Activated CD8-positive, alpha-beta memory T cell treated with anti-CD3 and anti-CD28 coated beads, Interleukin-2, amount 50 U/mL, for 48 hours (primary cell): ENCODE measurements at places on chromosomes 4 and X.

DNA sequence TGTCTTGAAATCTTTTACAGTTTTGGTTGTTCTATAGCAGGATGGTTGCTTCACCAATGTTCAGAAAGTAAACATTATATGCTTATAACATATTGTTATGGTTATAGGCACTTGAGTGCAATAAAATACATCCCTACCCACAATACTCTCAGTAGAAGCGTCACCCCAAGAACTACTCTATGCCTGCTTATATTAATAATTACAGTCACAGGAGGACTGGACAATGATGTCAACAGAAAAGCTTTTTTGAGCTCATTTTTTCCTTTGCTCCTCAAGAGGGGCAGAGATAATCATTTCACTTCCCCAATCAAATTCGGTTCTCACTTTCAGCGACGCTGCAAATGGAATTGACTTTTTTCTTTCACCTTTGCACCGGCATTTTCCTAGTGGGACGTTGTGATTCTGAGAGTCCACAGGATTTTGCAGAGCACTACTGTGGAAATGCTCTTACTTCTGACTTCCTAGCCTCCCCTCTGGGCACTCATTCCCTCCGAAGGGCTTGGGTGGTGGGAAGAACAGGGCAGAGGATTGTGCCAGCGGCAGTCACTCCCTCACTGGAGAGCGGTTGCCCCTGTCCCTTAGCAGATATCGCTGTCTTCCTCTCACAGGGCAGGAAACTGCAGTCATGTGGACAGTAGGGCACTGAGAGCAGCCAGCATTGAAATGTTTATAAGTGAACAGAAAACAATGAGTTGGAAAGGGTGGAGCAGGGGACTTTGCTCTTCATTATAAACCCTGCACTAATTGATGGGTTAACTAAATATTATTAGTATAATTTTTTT lies 24.9 kb upstream of the SGMS2 start:
- DNase-seq: no peak

DNA sequence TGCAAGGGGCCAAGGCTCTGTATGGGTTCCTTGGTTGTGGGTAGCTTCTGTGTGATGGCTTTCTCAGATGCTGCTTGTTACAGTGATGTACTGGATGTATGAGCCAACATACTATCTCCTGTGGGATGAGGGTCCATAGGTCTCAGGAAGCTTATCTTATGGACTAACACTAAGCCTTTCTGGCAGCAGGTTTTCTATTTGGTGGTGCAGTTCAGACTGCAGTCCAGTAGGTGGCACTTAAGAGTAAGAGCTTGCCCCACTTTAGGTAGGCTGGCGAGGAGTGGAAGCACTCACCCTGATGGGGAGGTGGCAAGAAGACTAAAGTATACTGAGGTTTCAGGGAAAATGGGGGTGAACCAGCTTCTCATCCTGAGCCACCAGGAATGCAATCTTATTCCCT lies 306.7 kb upstream of the MAOA start:
- peak; percentile 47 for DNase-seq

- no peak for DNase-seq
Measured at GRCh38 chr4:69984030-69984443, 11.7 kb upstream of the STATH start.

- no peak for DNase-seq
Measured at GRCh38 chr4:139515531-139515958, 40.5 kb downstream of the SETD7 start.

- DNase-seq: no peak
Measured at GRCh38 chr4:10893395-10893794, 208.8 kb upstream of the CLNK start.

DNA sequence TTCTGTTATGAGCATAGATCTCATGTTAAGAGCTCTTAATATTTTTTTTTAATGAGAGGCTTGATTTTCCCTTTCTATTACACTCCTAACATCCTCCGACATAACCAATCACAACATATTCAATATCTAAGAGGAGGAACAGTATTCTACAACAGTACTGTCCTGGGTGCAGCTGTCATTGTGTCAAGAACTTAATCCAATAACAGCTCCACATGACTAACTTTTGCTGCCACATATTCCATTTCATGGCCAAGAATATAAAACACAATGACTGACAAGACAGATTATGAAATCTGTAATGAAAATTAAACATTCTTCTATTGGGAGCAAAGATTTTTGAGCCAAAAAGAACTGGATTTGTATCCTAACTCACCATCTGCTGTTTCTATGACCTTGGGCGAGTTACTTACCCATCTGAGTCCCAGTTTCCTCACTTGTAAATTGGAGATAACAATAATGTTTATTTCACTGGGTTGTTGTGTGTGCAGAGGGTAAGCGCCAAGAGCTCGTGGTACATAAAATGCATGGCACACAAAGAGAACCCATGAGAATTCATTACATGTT lies 405.6 kb downstream of the SPRY1 start:
- no peak for DNase-seq

DNA sequence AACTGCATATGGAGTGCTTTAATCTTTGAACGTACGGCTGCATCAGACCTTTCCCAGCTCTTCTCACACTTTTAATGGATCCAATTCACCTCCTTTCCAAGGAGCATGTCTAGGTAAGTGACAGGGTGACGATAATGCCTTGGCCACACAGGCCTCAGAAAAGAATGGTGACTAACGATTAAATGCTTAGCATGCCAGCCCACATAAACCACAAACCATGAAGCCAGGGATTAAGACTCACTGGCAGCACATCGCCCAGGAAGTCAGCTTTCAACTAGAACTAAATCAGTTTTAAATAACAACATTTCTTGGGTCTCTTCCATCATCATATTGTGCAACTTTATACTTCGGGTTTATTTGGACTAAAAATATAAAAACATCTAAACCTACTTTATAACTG lies 28.7 kb downstream of the INPP4B start:
- no peak for DNase-seq

DNA sequence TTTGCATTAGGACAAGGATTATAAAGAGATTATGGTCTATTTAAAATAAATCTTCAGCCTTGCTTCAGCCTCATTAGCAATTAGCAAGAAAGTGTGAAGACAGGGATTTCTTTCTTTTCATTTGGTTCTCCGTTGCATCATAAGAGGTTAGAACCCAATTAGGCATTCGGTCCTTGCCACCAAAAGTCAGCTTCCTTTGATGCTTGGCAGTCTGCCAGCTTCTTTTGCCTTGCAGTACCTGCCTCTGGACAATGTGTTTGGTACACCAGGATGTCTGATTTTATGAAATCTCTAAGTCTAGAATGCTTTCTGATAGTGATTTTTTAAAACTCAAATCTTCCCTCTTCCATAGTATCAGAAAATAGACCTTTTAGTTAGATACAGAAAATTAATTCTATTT lies 12.4 kb downstream of the SMIM20 start:
- DNase-seq: no peak

DNA sequence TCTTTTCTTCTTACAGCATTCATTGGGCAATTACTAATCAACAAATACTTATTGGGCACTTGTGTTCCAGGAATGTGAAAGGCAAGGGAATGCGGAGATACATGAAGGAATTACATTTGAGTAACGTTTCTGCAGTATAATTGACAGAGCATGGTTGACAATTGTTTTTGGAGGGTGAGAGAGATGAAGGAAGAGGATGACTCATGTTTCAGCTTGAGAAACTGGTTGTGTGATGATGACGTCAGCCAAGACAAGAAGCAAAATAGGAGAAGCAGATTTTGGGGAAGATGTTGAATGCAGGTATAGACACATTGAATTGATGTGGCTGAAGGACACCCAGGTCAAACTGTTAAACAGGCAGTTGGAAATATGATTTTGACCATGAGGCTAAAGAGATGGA lies 8.0 kb upstream of the CPEB2 start:
- DNase-seq: no peak

- DNase-seq: no peak
Measured at GRCh38 chr4:3251691-3252479, 2.9 kb downstream of the MSANTD1 start.

DNA sequence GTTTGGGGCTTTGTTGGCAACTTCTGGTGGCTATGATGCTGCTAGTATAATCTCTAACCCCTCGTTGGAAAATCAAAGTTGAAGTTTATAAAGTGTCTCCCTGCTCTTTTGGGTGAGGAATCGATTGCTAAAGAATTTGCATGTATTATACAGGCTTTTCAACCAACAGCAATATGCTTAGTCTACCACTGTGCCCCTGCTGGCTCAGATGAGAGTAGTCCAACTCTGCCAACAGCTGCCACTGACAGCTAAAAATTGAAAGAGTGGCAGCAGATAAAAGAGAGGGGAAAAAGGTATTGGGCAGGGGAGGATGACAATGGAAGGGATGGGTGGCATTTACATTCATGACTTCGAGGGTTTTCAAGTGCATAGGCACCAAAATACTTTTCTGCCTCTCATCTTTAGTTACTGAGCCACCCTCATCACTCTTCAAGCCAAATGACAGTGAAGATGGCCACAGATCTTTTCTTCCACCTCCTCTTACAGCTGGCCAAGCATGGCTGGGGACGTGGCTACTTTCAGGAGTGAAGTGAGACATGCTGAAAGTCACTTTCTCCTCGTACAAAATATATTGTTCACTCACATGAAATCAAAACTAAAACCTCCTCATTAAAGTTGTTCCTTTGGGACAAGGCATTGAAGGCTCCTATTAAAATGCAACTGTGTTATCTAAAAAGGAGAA lies 2.7 kb upstream of the GRIA3 start:
- no peak for DNase-seq

- DNase-seq: no peak
Measured at GRCh38 chr4:37040816-37041215, 203.7 kb upstream of the NWD2 start.

- DNase-seq: no peak
Measured at GRCh38 chr4:20544645-20545044, 155.6 kb upstream of the PACRGL start.

DNA sequence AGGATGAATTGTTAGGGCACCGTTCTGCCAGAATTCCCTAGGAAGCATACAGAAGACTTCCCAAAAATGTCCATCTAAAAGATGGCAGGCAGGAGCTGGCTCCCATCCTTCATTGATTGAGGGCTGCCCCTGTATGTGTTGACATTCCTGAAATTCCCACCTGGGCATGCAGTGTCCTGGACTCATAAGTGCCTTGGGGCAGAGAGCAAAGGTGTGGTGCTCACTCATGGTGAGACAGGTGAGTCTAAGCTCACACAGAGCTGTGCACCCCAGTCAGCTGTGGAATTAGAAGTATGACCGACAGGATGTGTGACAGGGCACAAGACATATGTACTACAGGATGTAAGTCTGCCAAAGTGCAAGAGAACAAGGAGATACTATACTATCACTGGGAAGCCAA lies 271.9 kb downstream of the MID1IP1 start:
- DNase-seq: no peak

GRCh38 chrX:31652650-31653049 lies 580.8 kb upstream of the FTHL17 start:
- DNase-seq: no peak

GRCh38 chr4:53173576-53173975 lies 192.3 kb downstream of the SCFD2 start:
- DNase-seq: no peak

GRCh38 chr4:8242782-8243560 lies 26.6 kb upstream of the HTRA3 start:
- no peak for DNase-seq

GRCh38 chr4:176236946-176237345 lies 32.1 kb downstream of the ASB5 start:
- DNase-seq: no peak

GRCh38 chr4:1410491-1411325 lies 4.5 kb upstream of the NKX1-1 start:
- peak; percentile 82 for DNase-seq

DNA sequence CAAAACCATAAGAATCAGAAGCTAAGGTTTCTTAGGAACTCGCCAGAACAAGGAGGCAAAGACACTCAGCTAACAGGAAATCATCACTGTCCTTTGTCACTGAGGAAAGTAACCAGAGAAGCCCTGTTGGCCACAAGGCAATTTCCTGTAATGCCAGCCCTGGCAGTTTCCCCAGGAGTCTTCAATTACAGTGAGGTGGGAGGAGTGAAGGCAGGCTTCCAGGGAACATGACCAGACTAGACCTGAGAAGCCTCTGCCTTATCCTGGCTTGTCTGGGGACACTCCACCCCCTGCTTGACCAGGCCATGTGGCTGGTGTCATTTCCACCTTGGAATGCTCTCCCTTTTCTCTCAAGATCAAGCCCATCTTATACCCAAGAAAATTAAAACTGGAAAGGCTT lies 125.3 kb downstream of the COL4A6 start:
- no peak for DNase-seq

DNA sequence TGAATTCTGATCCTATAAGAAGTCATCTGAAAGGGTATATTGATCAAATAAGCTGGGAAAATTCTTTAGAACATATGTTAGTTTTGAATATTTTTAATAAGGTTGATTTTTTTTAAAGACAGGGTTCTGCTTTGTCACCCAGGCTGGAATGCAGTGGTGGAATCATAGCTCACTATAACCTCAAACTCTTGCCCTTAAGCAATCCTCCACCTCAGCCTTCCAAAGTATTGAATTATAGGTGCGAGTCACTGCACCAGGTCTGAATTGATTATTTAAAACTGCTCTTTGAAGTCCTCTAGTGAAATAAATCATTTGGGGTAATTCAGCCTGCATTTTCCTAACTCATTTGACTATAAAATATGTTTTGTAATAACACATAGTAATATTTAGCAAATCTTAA lies 812.3 kb downstream of the PDHA2 start:
- no peak for DNase-seq

DNA sequence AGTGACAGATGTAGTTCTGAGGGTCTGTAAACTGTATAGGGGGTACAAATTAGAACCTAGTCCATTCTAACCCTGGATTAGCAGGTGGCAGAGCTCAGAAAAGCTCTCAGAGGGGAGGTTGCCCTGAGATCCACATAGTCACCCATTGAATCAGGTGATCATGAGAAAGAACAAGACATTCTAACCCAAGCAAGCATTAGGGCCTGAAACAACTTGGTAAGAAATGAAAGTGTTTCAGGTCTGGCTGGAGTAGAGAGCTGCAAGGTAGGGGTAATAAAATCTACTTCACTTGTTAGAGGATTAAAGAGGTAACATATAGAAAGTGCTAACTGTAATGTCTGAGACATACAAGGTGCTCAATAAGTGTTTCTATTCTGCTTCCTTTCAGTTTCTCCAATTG lies 8.8 kb upstream of the BMP2K start:
- no peak for DNase-seq

- no peak for DNase-seq
Measured at GRCh38 chrX:57930051-57930450, 19.8 kb upstream of the ZXDA start.

GRCh38 chr4:43485196-43485595 lies 592.7 kb downstream of the GRXCR1 start:
- no peak for DNase-seq

GRCh38 chrX:129877401-129877800 lies 28.6 kb upstream of the UTP14A start:
- DNase-seq: no peak

DNA sequence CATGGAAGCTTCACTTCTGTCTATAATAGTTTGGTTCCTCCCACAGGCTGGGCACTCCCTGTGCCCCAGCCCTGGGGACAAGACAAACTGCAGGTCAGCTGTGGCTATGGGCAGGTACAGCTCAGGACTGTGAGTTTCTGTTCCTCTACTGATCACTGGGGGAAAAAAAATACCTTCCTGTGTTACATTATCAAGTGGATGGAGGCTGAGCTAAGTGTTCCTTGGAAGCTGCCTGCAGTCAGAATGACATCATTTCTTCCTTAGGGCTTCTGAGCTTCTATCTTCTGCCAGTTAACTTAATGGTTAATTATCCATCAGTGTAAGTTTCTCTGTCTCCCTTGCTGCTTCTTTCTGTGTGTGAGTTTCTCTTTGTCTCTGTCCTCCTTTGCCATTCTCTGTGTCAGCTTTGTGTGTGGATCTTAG lies 4.6 kb downstream of the RAB33A start:
- DNase-seq: no peak
